ENCODE measurements at places on chromosomes 5 and 9.

- H3K36me3 ChIP-seq: no peaks in the 10 kb centered on the region
- H3K27ac ChIP-seq: no peak overlapping the region
- no peaks in the 10 kb centered on the region for H3K4me1 ChIP-seq
- no peak overlapping the region for H3K4me3 ChIP-seq
Observed at GRCh38 chr5:148873690-148874485, 47.5 kb downstream of the ADRB2 start.

GRCh38 chr5:69491838-69492390, 676 bp upstream of the OCLN start:
- peaks cover 20% of the 10 kb centered on the region for H3K27me3 ChIP-seq
- no peak overlapping the region for H3K4me3 ChIP-seq
- H3K27ac ChIP-seq: no peak overlapping the region
- no peaks in the 10 kb centered on the region for H3K36me3 ChIP-seq
- no peak for DNase-seq

DNA sequence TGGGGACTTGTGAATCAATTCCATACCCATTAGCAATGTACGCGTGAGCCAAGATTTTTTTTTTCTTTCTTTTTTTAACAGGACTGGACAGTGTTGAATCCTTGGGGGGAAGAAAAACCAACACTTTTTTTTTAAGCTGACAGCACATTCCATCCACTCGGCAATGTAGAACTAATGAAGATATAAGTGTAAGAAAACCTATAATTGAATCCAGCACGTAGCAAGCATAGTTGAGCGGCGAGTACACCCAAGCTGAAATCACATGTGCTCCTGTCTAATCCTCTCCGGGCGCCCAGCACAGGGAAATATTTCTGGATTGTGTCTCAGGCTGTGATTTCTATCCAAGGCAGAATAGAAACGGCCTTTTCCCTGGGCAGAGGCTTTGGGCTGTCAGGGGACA, 118.2 kb downstream of the BOD1 start:
- H3K4me3 ChIP-seq: no peak overlapping the region
- H3K4me1 ChIP-seq: no peaks in the 10 kb centered on the region
- DNase-seq: no peak
- H3K27ac ChIP-seq: no peak overlapping the region
- no peaks in the 10 kb centered on the region for H3K36me3 ChIP-seq

GRCh38 chr5:170606941-170607340, 103.1 kb downstream of the KCNIP1 start:
- no peaks in the 10 kb centered on the region for H3K27me3 ChIP-seq
- no peaks in the 10 kb centered on the region for H3K4me1 ChIP-seq
- no peak overlapping the region for H3K27ac ChIP-seq
- DNase-seq: no peak

DNA sequence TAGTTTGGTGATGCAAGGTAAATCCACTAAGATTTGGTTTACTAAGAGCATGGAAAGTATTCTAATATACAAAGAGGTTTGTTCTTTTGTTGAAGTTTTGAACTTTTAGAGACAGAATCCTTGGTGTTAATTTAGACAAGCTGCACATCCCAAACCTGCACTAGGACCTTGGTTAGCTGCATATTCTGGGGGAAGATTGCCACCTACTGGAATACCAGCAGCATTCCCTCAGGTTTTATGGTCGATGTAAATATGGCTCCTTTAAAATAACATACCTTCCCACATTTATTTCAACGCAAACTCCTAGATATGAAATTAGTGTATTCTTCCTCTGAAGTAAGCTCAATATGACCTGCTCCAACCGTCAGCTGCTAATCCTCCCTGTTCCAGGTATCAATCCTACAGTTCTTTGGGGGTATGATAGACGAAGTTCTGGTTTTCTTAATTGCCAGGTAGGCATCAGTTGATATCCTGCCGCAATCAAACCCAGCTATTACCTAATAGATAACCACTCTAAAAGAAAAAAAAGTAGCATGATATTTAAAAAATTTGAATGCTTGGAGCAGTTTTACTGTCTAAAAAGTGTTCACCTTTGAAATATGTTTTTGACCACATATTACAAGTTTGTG, 624.1 kb downstream of the ISL1 start:
- H3K36me3 ChIP-seq: no peaks in the 10 kb centered on the region
- H3K27ac ChIP-seq: no peak overlapping the region
- no peaks in the 10 kb centered on the region for H3K4me1 ChIP-seq
- no peak for DNase-seq
- H3K27me3 ChIP-seq: no peaks in the 10 kb centered on the region

GRCh38 chr5:99453196-99453595, 524.4 kb upstream of the CHD1 start:
- no peak for DNase-seq
- H3K27ac ChIP-seq: no peak overlapping the region
- no peaks in the 10 kb centered on the region for H3K4me1 ChIP-seq
- no peaks in the 10 kb centered on the region for H3K27me3 ChIP-seq
- H3K4me3 ChIP-seq: no peak overlapping the region
- no peaks in the 10 kb centered on the region for H3K36me3 ChIP-seq

GRCh38 chr5:172010278-172010677, 3.8 kb upstream of the FBXW11 start:
- H3K27ac ChIP-seq: no peak overlapping the region
- H3K4me3 ChIP-seq: no peak overlapping the region
- H3K27me3 ChIP-seq: no peaks in the 10 kb centered on the region
- H3K4me1 ChIP-seq: peaks cover 13% of the 10 kb centered on the region

- H3K4me3 ChIP-seq: no peak overlapping the region
- no peak for DNase-seq
- H3K36me3 ChIP-seq: no peaks in the 10 kb centered on the region
Observed at GRCh38 chr5:178338126-178338749, 105.6 kb upstream of the PHYKPL start.

DNA sequence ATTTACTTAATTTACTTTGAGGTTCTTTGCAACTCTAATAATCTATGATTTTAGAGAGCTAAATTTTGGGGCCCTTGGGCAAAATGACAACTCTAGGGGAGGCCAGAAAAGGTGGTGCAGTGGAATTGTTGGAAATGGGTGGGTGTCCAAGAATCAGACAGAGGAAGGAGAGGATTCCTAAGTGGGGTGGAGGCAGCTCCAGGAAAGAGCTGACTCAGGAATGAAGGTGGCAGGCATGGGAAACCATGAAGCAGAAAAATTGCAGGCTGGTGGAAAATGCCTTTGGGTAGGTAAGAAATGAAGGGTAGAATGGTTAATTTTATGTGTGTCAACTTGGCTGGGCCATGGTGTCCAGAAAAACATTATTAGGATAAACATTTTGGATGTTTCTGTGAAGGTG, 248.5 kb upstream of the TUT7 start:
- no peaks in the 10 kb centered on the region for H3K27me3 ChIP-seq
- no peak for DNase-seq
- H3K4me1 ChIP-seq: no peaks in the 10 kb centered on the region
- no peak overlapping the region for H3K27ac ChIP-seq

- H3K4me1 ChIP-seq: no peaks in the 10 kb centered on the region
- peaks cover 1% of the 10 kb centered on the region for H3K36me3 ChIP-seq
- H3K27ac ChIP-seq: no peak overlapping the region
- DNase-seq: no peak
- no peak overlapping the region for H3K4me3 ChIP-seq
Observed at GRCh38 chr5:14410394-14411201, 171.0 kb upstream of the OTULINL start.

GRCh38 chr5:139415221-139415861, 11.5 kb upstream of the SPATA24 start:
- H3K4me1 ChIP-seq: no peaks in the 10 kb centered on the region
- no peak overlapping the region for H3K27ac ChIP-seq
- no peaks in the 10 kb centered on the region for H3K27me3 ChIP-seq
- no peak for DNase-seq
- no peak overlapping the region for H3K4me3 ChIP-seq

DNA sequence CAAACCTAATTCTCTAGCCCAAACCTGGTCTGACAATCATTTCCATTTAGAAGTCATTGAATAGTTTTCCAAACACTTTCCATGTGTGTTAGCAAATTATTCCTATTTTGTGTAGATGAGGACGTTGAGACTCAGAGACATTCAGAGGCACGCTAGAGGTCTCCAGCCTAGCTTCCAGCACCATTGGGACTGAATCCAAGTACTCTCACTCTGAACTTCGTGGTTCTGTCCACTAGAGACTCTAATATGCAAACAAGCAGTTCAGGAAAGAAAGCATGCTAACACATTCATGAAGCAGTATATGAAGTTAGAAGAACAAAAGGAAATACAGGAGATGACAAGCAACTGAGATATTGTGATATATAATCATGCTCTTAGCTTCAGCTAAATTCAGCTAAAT, 354.8 kb downstream of the NTRK2 start:
- no peak overlapping the region for H3K27ac ChIP-seq
- H3K4me3 ChIP-seq: no peak overlapping the region
- H3K27me3 ChIP-seq: no peaks in the 10 kb centered on the region
- H3K36me3 ChIP-seq: no peaks in the 10 kb centered on the region
- DNase-seq: no peak

DNA sequence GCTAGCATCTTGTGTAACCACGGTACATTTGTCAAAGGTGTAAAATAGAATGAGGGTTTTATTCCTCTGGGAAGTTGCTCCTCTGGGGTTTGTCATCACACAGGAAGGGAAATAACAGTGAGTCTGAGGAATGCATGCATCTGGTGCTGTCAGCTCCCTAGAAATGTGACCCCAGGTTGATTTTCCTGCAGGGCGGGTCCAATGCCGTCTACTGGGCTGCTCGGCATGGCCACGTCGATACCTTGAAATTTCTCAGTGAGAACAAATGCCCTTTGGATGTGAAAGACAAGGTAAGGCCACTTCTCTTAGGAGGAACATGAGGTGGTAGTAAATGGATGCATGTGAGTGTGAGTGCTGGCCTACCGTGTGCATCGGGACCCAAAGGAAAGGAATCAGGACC, 78.8 kb upstream of the CTSL start:
- no peak overlapping the region for H3K4me3 ChIP-seq
- no peaks in the 10 kb centered on the region for H3K27me3 ChIP-seq
- no peak overlapping the region for H3K27ac ChIP-seq
- no peaks in the 10 kb centered on the region for H3K4me1 ChIP-seq
- DNase-seq: no peak

DNA sequence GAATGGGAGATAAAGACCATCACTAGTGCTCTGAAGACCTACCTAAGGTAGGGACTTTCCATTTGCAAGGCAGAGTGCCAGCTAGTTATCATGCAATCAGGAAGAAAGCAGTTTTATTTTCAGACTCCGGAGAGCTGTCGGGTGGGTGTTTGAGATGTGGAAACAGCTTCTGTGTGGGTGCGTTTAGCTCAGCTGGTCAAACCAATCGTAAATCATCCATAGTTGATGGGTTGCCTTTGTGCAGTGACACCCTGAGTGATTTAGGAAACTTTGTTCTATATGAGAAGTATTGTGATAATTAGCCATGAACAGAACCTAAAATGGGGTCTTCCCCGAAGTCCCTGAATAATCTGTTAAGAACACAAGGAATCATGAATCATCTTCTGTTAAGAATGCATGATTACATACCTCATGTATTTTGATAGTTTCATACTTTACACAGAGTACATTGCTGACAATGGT, 284.3 kb downstream of the ARHGAP26 start:
- no peaks in the 10 kb centered on the region for H3K27me3 ChIP-seq
- peak; percentile 28 for DNase-seq
- peak overlapping the region; percentile 22 for H3K4me3 ChIP-seq
- peaks cover 5% of the 10 kb centered on the region for H3K36me3 ChIP-seq

- DNase-seq: no peak
- H3K4me1 ChIP-seq: no peaks in the 10 kb centered on the region
- H3K27me3 ChIP-seq: no peaks in the 10 kb centered on the region
- no peak overlapping the region for H3K27ac ChIP-seq
- no peak overlapping the region for H3K4me3 ChIP-seq
- H3K36me3 ChIP-seq: no peaks in the 10 kb centered on the region
Observed at GRCh38 chr5:61689153-61689846, 357.2 kb downstream of the ZSWIM6 start.

DNA sequence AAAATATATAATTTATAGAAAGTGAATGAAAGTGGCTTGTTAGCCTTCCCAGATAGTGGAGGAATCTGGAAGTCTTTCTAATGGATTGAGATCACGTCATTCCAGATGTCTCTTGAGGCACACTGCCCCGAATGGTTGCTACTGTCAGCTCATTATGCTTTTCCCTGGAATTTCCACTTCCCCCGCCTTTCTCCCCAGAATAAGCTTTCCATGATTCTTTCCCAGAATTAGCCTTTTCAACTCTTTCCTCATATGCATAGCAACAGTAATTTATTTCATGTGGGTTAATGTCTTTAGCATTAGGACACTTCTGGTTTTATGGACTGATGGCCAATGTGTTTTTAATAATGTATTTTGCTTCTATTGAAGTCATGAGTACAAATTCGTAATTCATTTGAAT, 81.5 kb downstream of the PALM2AKAP2 start:
- H3K36me3 ChIP-seq: no peaks in the 10 kb centered on the region
- no peaks in the 10 kb centered on the region for H3K4me1 ChIP-seq
- no peak for DNase-seq
- H3K27me3 ChIP-seq: no peaks in the 10 kb centered on the region

GRCh38 chr9:111605041-111605559, 5.7 kb upstream of the PTGR1 start:
- H3K27me3 ChIP-seq: no peaks in the 10 kb centered on the region
- no peak for DNase-seq
- no peak overlapping the region for H3K4me3 ChIP-seq
- no peaks in the 10 kb centered on the region for H3K4me1 ChIP-seq
- H3K36me3 ChIP-seq: no peaks in the 10 kb centered on the region

- H3K4me3 ChIP-seq: peak overlapping the region; percentile 38
- DNase-seq: peak; percentile 65
- no peaks in the 10 kb centered on the region for H3K36me3 ChIP-seq
- H3K27ac ChIP-seq: peak overlapping the region; percentile 100
- peaks cover 46% of the 10 kb centered on the region for H3K4me1 ChIP-seq
Observed at GRCh38 chr9:37029304-37029775, 4.7 kb downstream of the PAX5 start.

- H3K36me3 ChIP-seq: no peaks in the 10 kb centered on the region
- no peaks in the 10 kb centered on the region for H3K27me3 ChIP-seq
- H3K4me3 ChIP-seq: no peak overlapping the region
Observed at GRCh38 chr5:68077349-68077894, 138.1 kb upstream of the PIK3R1 start.

GRCh38 chr5:135643881-135644766, 65.3 kb upstream of the CXCL14 start:
- no peak for DNase-seq
- no peaks in the 10 kb centered on the region for H3K27me3 ChIP-seq
- no peak overlapping the region for H3K27ac ChIP-seq
- H3K36me3 ChIP-seq: no peaks in the 10 kb centered on the region
- H3K4me3 ChIP-seq: no peak overlapping the region
- no peaks in the 10 kb centered on the region for H3K4me1 ChIP-seq

DNA sequence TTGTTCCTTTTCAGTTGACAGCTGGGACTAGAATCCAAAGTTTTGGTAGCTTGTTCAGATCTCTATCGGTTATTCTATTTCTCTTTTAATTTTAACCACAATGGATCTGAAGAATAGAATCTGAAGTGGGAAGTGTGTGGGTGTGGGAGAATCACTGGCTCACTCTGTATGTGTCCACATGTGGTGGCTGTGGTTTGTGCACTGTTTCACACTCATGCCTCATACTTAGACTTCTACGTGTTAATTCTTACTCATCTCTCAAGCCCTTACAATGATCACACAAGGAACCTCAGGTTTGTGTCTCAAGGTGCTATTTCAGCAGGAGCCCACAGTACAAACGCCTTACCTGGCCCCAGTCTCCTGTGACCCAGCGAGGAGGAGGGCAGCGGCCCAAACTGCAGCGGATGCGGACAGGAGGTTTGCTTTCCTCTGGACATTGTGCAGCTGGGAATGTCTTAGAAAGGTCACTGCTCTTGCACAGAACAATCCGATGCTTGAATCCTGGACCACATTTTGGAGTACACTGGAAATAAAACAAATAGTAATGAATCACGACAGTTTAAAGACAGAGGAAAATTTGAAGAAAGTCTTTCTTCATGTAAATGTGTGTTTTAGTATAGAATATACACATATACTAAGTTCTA, 309.1 kb downstream of the ADAMTS6 start:
- H3K4me1 ChIP-seq: no peaks in the 10 kb centered on the region
- no peak for DNase-seq
- no peaks in the 10 kb centered on the region for H3K27me3 ChIP-seq
- H3K27ac ChIP-seq: no peak overlapping the region
